GM12892 (cell line): ENCODE measurements at places on chromosomes 4 and X.

DNA sequence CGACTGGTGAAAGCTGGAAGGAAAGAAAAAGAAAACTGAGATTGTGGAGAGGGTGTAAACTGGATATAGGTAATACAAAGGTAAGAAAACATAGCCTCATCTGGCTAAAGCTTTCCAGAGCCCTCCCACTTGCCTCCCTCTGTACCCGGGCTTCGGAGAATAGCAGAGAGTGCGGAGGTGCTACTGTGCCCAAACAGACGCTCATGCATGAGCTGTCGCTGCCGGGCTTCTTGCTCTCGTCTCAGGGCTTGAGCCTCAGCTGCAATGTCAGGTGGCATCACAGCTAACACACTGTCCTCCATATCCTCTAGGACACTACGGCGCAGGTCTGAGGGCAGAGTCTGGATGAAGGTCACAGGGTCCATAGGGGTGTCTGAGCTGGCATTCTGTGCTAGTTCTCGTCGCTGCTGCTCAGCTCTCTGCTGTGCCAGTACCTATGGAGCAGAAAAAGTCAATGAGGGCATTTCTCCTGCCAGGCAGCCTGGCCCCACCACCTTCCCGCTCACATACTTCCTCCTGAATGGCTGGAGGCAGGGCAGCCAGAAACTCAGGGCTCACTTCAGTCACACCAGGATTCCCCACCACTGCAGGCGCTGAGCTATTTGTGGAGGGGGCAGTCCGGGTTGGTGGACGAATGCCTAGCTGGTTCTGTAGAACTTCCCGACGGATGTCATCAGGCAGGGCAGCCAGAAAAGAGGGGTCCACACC is 116.7 kb upstream of the HSD17B10 start:
- DNase-seq, result no peak

DNA sequence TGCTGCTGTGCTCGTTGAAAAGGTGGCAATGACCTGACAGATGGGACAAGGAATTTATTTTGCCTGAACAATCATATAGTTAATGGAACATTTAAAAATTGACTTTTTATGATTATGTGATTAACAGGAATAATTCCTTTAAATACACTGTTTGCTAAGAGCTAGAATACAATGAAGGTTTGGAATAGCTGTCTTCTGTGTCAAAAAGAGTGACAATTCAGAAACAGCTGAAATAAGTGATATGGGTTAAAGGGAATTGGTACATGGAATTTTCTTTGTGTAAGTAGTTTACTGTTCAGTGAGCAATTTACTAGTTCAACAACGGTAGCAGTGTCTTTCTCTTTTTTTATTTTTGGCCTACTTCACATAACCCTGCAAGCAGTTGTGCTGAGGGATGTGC is 1083.5 kb upstream of the GRID2 start:
- no peak for DNase-seq

GRCh38 chr4:88097301-88097700 is 61.1 kb downstream of the ABCG2 start:
- no peak for DNase-seq

GRCh38 chrX:96692454-96692853 is 7.8 kb downstream of the DIAPH2 start:
- DNase-seq, result no peak

GRCh38 chr4:90585961-90586360 is 458.8 kb downstream of the CCSER1 start:
- no peak for DNase-seq

GRCh38 chrX:123121241-123121640 is 62.8 kb upstream of the GRIA3 start:
- no peak for DNase-seq

GRCh38 chrX:107135049-107135964 is 16.7 kb upstream of the RBM41 start:
- DNase-seq, result no peak

- no peak for DNase-seq
These were observed 42.3 kb downstream of the SHOX start for GRCh38 chrX:672931-673330.

DNA sequence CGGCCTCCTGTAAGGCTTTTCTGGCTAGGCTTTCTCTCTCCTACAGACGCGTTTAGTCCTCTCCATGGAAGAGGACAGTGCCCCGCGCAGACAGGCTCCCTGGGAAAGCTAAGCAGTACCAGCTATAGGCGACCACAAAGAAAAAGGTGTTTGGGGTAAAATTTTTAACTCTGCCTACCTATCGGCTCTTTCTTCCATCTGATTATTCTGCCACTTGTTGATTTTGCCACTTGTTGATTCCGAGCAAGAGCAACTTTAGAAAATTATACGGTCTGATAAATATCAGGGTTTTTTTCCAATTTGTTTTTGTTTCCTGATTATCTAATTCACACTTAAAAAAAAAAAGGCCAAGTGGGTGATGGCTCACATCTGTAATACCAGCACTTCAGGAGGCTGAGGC is 1600.5 kb upstream of the TENM3 start:
- no peak for DNase-seq

- no peak for DNase-seq
These were observed 43.2 kb downstream of the ASMT start for GRCh38 chrX:1658071-1658491.

DNA sequence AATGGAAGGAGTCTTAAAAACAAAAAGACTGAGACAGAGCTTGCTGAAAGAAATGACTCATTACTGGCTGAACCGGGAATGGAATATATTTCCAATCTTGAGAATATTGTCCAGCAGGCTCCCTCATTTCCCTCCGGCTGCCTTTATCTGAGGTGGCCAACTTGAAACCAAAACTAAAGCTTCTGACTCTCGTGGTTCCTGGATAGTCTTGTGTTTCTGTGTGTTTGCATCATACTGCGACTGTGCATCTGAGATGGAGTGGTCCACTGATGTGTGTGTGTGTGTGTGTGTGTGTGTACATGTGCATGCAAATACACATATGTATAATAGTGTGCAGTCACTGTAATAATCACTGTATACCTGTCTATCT is 145.6 kb upstream of the SCML1 start:
- DNase-seq, result no peak

GRCh38 chr4:153573221-153573620 is 107.1 kb downstream of the TMEM131L start:
- no peak for DNase-seq

DNA sequence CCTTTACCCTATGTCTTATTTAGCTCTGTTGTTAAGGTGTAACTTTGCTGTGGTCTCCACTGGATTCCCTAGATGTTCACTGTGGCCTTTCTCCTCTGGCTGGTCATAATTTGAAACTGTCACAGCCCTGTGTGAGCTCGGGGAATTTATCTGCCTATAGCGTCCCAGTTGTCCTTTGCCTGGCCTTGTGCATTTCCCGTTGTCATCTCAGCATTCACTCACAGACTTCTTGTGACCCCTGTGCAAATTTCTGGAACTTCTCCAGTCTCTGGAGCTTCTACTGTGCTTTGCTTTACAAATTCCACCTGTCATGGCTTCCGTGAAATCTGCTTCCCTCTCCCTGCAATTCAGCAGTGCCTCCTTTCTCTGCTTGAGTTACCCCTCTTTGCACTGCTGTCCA is 106.7 kb downstream of the WWC2 start:
- no peak for DNase-seq

GRCh38 chrX:136880003-136880451 is 498 bp downstream of the RBMX start:
- no peak for DNase-seq

DNA sequence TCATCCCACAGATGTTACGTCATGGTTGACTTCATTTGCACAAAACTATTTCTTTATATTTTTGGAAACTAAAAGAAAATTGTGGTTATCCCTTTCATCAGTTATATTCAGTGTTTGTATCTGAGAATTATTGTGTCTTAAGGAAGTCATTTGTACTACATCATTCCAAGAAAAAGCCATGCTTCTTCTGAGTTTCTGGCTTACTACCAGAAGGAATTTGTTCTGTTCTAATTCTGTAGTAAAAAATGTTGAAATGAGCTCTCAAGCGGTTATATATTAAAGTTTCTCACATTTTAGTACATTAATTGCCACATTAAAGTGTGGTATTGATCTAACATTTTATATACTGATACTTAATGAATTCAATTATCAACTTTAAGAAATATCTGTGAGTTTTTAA is 1844.5 kb downstream of the PCDH7 start:
- no peak for DNase-seq

GRCh38 chrX:17759990-17760389 is 22.7 kb downstream of the SCML1 start:
- DNase-seq, result no peak
